ENCODE measurements at places on chromosomes 2 and 18. TPM values are rescaled to one million over a fixed set of nuclear protein-coding genes. Genes with fewer than 3 reads are reported as not detected.

The DLGAP1 gene
- not detected for total RNA-seq

DNA sequence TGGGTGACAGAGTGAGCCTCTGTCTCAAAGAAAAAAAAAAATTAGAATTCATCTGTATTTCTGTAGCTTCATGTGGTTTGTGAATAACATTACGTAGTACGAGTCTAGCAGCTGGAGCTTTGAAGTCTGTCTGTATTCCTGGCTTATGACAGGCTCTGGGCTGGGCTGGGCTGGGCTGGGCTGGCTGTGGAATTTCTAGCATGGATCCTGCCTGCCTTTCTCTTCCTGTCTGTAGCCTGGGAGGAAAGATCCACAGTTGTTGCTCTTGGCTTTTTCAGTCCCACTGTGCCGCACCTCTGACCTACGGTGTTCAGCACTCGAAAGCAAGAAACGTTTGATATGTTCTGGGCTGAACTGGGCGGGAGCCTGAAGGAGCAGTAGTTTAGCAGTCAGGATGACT, 55.4 kb downstream of the BOLA3 start:
- no peak for DNase-seq

DNA sequence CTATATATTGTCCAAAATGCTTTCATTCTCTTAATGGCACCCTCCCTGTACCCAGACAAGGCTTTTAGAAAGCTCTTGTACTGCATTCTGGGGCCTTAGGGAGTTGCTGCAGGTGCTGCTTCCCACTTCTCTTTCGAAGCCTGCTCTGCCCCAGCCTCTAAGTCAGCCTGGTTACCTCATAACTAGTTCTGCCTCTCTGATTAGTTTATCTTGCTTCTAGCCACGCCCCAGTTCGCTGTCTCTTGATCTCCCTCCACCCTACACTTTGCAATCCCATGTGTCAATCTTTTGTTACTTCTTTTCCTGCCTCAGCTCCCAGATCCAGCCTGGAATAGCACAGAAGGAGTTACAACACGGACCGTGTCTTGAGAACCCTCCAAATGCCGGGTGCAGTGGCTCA, 13.8 kb upstream of the NCOA1 start:
- no peak for DNase-seq

DNA sequence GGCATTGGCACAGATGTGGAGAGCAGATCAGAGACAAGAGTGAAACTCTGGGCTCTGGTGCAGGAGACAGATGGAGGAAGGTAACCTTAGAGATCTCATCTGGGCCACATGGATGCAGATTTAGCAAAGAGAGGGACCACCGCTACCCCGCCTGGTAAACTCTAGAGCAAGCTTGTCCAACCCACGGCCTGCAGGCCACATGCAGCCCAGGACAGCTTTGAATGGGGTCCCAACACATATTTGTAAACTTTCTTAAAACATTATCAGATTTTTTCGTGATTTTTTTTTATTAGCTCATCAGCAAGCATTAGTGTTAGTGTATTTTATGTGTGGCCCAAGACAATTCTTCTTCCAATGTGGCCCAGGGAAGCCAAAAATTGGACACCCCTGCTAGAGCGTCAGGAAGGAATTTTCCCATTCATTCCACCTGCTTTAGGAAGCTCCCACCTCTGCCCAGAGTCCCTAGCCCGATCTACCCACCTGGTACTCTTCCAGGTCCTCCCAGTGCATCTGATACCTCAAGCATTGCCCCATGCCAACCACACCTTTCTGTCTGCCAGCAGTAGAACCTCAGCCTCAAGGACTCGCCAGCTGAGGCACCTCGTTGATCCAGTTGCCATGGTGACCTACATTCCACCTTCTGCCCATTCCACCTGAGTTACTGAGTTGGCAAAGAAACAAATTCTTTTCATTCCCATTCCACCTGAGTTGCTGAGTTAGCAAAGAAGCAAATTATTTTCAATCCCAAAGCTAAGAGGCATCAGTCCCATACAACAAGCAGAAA, at the start of gene CIB4:
Gene CIB4 (minus strand): TSS at position 586 of the 784 bp plus-strand sequence. CDS start 52 bp downstream, at position 534.
- DNase-seq: no peak

DNA sequence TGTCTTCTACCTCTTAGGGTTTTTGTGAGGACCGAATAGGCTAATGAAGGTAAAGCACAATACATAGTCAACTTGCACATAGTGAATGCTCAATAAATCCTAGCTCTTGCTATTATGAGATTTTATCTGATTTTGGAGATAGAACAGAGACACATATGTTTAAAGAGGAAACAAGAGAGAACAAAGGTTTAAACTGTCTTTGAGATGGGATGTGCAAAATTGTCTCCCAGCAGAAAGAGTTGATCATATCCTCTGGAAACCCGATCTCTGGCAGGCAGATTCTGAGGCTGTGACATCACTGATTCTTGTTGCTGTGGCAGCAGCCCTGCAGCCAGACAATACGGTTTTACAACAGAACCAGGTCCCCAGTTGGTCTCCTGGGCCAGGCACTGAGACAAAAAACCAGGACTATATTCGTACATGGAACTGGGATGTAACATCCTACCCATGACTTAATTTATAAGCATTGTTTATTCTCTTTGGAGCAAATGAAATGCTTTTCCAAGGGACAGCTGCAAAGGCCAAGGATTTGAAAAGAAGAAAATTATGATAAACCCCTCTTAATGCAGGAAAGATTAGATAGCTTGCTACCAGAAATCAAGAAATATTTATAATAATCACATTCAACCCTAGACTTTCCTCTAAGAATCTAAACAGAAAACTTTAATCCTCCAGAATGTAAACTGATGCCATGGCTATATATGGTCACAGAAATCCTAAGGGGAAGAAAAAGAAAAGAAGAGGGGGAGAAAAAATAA, 80.2 kb downstream of the SLC8A1 start:
- DNase-seq: no peak

GRCh38 chr2:64654063-64654811, 524 bp upstream of the SERTAD2 start:
- DNase-seq: peak; percentile 52

DNA sequence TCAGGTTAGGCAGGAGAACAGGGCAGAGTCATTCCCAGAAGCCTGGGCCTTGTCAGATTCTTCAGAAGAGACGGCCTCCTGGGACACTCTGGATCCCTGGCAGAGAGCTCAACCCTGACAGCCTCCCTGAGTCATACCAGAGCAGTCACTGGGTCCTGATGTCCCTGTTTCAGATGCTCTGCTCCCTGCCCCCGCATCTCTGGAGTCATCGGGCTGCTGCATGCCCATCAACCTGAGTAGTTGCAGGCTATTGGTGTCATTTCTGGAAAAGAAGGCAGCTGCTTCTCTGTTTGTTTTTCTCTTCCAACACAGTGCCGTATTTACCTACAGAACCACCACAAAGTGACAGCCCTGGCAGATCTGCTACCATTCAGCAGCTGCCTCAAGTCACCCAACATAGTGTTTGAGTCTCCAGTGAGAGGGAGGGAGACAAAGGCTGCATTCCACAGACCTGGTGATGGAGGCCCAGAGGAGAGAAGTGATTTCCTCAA, 145.1 kb downstream of the B3GNT2 start:
- no peak for DNase-seq

GRCh38 chr18:44741511-44741910, 60.8 kb downstream of the SETBP1 start:
- no peak for DNase-seq

Measured in activated T-helper 2 cell treated with anti-CD3 and anti-CD28 coated beads, Interferon-gamma antibody, Interleukin-2, Interleukin-4, amounts not matched to agents 10 μg/mL and 5 μg/mL and 100 μg/mL, durations not matched to agents 14 hours and 24 hours and 36 hours (primary cell).